Testis (tissue), 5 donors: ENCODE measurements at places on chromosomes 2 and 18. TPM values are rescaled to one million over a fixed set of nuclear protein-coding genes. Genes with fewer than 3 reads are reported as not detected.

DNA sequence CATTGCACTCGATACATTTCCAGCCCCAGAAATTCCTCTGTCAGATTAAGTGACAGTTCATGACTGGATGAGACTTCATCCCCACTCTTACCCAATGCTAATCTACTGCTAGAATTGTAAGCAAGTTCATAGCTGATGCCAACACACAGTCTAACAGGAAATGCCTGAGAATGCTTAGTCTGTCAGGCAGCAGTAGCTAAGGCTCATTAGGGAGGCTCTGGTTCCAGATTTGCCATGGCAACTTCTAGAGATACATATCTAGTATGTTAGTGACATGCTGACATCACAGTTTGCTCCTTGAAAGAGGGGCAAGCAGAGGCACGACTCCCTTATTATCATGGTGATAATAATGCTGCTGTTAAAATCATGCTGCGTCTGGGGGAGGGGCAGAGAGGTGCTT, 198.4 kb downstream of the RBM43 start:
- no peak for DNase-seq

GRCh38 chr2:179234658-179235240, 29.9 kb downstream of the SESTD1 start:
- peak; percentile 38 for DNase-seq

The MSTN gene
- total RNA-seq: 0.24 TPM

The LHCGR gene
- 7.5 TPM for total RNA-seq

- DNase-seq: no peak
Measured at GRCh38 chr2:1659951-1660565, 84.3 kb downstream of the PXDN start.

The SPEG gene
- 23.0 TPM for total RNA-seq

- DNase-seq: no peak
Measured at GRCh38 chr2:3606370-3607201, 11.7 kb downstream of the COLEC11 start.

GRCh38 chr2:233290051-233290845, 17.4 kb upstream of the SAG start:
- no peak for DNase-seq

GRCh38 chr2:240235149-240235803, 94.8 kb upstream of the OTOS start:
- DNase-seq: peak; percentile 11

The ACMSD gene
- total RNA-seq: not detected

GRCh38 chr2:241213041-241213440, 24.6 kb downstream of the ANO7 start:
- DNase-seq: no peak

GRCh38 chr2:72148837-72149555, 1.3 kb upstream of the CYP26B1 start:
- DNase-seq: peak; percentile 74

GRCh38 chr2:32864334-32865111, 82.2 kb upstream of the LTBP1 start:
- DNase-seq: no peak

DNA sequence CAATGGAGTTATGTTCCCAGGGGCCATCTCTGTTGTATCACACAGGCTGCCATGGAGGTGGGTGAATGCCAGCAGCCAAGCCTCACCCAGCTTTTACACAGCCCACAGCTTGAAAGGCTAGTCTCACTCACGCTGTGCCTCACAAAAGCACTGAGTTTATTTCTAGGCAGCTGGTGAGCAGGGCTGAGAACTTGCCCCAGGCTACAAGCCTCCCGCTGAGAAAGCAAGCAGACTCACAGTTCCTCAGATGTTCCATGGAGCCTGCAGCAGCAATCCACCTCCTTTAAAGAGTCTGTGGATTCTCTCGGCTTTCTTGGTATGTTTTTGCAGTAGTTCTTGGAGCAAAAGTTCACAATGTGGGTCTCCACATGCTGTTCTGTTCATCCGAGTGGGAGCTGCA, 40.9 kb upstream of the ALKAL2 start:
- no peak for DNase-seq

DNA sequence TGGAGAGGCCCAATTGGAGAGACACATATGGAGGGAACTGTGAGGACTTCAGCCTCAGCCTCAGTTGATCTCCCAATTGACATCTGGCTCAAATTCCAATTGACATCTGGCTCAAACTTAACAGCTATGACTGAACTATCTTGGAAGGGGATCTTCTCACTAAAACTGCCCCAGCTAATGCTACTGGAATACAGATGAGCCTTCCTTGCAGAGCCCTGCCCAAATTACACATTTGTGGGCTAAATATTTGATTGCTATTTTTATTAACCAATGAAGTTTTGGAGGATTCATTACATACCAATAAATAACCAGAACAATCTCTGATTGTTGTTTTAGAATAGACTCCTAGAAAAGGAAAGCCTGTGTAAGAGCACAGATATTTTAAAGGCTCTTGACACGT, 189.0 kb upstream of the THUMPD2 start:
- no peak for DNase-seq

The KIF1A gene
- 37.0 TPM for total RNA-seq

- no peak for DNase-seq
Measured at GRCh38 chr2:217741381-217741955, 261.3 kb downstream of the TNS1 start.

GRCh38 chr18:76667603-76668002, 154.8 kb upstream of the ZNF236 start:
- DNase-seq: no peak

DNA sequence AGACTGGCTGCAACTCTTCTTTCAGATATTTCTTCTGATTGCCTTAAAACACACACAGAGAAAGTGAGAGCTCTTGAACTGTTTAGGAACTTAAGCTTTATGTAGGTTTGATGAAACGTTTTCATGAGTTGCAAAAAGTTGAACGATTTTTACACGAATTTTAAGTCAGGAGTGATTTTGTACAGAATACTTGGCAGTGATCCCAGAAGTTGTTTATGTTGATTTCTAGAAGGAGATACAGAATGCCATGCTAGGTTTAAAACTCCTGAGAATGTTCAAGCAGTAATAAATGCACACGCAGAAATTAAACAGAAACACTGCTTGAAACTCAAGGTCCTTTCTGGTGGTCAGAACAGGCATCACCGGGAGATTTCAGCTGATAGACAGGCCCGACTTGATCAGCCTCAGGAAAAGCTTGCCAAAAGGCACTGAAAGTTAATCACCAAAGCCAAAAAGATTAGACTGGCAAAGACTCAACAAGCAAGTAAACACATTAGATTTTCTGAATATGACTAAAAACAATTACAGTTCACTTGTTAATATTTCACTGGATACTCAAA, 123.1 kb downstream of the SOCS6 start:
- DNase-seq: no peak

The AQP12B gene
- not detected for total RNA-seq

The MROH2A gene
- total RNA-seq: 5.3 TPM

The TUBB8B gene
- total RNA-seq: 8.9 TPM

The CYP27A1 gene
- 37.2 TPM for total RNA-seq

The ZNF532 gene
- total RNA-seq: 131 TPM

DNA sequence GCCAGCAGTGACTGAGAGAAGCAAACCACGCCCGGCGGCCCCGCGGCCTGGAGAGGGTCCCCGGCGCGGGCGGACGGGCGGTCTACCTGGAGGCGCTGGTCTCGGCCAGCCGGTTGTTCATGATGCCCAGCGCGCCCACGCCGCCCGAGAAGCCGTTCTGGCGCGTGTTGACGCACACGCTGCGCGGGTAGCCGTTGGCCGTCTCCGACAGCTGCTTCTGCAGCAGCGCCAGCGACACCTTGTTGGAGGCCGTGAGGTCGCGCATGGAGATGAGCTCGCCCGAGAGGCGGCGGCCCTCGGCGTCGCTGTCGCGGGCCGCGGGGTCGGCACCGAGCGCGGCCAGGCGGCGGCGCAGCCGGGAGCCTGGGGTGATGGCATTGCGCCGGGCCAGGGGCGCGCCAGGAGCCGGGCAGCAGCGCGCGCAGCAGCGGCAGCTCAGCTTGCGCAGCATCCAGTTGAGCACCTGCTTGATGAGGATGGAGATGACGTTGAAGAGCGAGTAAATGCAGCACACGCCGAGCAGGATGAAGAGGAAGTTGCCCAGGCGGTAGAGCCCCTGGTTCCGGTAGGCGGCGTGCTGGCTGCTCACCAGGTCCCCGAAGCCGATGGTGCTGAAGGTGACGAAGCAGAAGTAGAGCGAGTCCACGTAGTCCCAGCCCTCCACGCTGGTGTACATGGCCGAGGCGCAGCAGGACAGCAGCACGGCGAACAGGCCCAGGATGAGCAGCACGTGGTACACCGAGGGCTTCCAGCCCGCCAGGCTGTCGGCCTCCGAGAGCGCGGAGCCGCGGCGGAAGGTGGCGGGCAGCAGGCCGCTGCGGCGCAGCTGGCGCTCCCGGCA, 118.1 kb downstream of the MSH2 start:
- DNase-seq: peak; percentile 80

GRCh38 chr2:60796573-60797509, 40.8 kb downstream of the PAPOLG start:
- no peak for DNase-seq

GRCh38 chr2:201923436-201924328, 110.0 kb upstream of the FZD7 start:
- no peak for DNase-seq

DNA sequence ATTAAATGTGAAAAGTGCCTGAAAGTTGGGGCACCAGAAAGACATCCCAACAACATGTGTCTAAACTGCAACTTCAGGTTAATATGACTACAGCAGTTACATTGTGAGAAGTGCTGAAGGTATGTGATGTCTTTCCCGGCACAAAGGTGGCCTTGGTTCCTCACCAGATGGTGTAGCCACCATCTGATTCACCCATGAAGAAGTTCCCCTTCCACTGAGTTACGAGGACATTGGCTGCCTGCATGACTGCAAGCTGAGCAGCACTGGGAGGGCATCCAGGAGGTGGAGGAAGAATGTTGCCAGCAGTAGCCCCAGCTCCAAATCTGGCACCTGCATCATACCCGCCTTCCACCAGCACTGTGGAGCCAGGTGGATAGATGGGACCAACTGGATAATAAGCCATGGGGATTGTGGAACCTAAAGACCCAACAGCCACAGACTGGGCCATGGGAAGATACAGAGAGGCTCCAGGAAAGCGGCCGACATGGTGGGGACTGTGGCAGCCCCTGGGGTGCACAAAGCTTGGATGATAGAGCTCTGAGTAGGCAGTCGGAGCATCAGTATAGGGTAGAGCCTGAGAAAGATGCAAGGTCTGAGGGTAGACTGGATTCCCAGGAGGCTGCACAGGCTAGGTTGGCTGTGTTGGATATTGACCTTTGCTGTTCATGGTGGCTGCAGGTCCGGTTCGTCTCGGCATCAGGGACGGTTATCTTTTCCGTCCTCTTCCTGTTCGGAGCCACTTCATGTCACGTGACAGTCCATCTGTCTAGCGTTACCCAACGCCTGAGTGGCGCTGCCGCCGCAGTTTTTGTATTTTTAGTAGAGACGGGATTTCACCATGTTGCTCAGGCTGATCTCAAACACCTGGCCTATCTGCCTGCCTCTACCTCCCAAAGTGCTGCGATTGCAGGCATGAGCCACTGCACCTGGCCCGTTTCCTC, 36.9 kb downstream of the SUMO1 start:
- no peak for DNase-seq

The GALNT14 gene
- 31.5 TPM for total RNA-seq

The TUBB6 gene
- 84.5 TPM for total RNA-seq

DNA sequence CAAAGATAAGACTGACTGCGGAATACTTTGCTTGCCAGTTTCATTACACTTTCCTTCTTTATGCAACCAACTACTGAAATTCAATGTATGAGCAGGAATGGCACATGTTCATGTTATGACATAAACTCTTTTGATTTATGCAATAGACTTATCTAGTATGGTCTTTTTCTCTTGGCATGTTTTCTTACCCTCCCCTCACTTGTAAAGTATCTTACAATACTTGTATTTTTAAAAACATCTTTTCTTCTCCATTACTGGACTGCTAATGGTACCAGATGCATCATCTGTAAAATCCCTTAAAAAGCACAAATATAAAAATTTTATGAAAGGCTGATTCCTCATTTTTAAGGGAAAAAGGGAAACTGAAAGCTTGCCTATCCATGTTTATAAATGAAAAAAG, 373.8 kb downstream of the ZEB2 start:
- no peak for DNase-seq

DNA sequence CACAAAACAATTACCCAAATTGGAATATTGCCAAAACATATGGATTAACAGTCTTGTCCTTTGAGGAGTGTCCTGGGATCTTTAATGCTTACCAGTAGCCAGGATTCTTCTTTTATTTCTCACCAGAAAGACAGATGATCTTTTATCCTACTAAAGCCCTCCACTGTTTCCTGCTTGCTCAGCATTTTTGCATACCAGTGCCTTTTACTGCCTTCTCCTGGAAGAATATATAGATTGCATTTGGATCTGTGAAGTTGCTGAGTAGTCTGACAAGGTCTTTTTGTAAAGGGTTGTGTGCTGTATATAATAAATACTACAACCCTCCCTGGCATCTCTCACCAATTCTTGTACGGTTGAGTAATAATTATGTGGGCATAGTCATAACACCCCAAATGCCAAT, 652.2 kb downstream of the LRRTM4 start:
- no peak for DNase-seq

The CEP68 gene
- 28.2 TPM for total RNA-seq

- DNase-seq: no peak
Measured at GRCh38 chr18:55557211-55557610, 30.8 kb downstream of the TCF4 start.

GRCh38 chr2:74690571-74690970, 36.5 kb downstream of the SEMA4F start:
- DNase-seq: peak; percentile 37

DNA sequence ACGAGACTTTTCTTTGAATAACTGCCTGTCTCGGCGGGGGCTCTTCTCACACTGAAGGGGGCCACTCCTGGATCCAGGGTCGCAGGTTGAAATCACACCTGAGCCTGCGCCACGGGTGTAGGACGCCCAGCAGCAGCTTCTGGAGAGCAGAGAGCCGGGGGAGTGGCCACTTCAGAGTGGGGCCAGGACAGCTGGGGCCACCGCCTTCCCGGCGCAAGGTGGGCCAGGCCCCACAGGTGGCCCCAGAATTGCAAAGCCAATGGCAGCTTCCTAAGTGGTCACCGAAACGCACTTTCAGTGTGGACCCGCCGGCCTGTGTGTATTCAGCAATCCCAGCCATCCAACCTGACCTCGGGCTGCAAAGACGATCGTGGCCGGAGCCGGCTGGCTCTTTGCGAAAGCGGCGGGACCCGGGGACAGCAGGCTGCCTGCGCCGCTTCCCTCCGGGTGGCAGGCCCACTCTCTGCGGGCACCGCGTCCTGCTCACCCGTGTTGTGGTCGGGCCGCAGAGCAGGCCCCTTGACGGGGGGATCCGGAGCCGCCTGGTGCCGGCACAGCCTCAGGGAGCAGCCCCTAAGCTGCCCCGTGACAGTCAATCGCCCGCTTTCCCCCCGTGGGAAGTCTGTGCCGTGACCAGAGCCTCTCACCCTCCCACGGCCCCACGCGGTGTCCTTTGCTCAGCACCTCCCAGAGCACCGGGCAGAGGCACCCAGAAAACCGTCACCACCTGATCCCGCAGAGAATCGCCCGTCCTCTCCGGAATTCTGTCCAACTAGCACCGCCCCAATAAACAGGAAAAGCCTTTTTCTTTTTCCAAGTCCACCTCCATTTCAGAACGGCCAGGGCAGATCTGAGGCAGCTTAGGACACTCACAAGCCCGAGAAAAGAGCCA, 144.7 kb downstream of the ZNF516 start:
- no peak for DNase-seq
